ENCODE measurements at places on chromosomes 13 and 19. TPM values are rescaled to one million over a fixed set of nuclear protein-coding genes. Genes with fewer than 3 reads are reported as not detected.

DNA sequence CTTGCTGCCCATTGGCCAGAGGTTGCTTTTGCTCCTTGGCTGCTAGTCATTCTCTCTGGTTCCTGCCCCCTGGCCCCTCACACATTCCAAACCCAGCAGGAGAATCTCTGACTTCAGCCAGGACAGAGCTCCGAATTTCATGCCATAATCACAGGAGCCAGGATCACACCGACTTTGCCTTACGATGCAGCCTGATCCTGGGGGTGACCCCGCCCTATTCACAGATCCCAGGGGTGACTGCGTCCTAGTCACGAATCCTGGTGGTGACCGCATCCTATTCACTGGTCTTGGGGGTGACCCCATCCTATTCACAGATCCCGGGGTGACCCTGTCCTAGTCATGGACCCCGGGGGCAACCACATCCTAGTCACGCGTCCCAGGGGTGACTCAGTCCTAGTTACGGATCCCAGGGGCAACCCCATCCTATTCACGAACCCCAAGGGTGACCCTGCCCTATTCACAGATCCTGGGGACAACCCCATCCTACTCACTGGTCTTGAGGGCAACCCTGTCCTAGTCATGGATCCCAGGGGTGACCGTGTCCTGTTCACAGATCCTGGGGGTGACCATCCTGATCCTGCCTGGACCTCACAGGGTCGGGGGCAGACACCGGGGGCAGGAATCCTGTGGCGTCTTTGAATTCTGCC is 7.4 kb upstream of the TEX29 start:
- no peak for DNase-seq

DNA sequence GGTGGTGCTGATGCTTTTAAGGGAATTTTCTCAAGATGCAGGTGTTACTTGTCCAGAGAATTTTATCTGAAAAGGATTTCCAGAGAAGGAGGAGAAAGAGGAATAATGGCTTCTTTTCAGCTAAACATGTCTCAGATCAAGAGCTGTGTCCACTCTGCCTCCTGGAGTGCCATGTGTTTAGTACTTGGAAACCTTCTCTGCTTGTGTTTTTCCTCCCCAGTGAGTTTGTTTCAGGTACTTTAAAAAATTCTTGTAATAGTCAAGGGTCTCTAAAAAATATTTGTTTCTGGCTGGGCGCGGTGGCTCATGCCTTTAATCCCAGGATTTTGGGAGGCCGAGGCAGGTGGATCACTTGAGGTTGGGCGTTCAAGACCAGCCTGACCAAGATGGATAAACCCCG is 22.7 kb downstream of the ZNF431 start:
- DNase-seq: no peak

- no peak for DNase-seq
These were observed 54.7 kb upstream of the URAD start for GRCh38 chr13:28043224-28043623.

- DNase-seq: no peak
These were observed 57.4 kb downstream of the TDRD3 start for GRCh38 chr13:60454425-60454824.

- DNase-seq: no peak
These were observed 63.5 kb upstream of the SERP2 start for GRCh38 chr13:44309794-44310757.

DNA sequence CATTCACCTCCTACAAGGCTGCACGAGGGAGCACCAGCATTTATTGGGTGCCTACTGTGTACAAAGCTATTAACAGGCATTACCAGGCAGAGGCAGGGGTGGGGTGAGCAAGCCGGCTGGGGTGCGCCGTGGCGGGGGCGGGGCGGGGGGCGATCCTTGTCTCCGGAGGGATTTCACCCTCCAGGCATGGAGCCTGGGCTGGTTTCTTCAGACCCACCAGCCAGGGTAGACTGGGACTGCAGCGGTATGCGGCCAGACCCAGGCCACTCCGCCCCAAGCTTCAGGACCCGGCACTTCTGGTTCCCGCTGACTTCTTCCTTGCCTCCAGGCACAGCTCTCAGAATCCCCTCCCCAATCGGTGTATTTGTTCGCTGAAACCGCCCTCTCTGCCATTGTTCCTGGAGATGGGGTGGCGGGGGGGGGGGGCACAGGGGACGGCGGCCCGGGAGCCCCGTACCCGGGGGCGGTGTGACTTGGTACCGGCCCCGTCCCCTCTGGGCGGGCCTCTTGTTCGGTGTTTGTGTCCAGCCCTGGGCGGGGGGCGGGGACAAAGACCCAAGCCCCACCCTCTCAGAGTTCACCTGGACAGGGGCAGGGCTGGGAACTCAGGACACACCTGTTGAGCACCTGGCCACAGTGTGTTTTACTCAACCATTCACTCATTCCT is 14.4 kb downstream of the TJP3 start:
- no peak for DNase-seq

- DNase-seq: no peak
These were observed 25.0 kb downstream of the SH3GL1 start for GRCh38 chr19:4375164-4376027.

DNA sequence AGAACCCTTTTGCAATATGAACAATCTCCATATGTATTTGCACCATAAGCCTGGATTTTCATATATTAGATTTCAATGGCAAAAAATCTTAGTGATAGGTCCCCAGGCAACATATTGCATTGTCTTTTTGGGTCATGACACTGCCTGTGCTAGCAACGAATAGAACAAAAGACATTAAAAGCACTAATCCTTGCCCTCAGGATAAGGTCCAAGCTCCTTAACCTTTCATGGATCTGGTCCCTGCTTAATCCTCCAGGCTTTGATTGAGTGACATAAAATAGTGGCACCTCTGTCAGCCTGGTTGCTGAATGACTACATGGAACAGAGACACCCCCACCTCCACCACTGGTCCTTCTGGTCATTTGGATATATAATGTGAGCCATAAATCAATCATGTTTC is 134.4 kb downstream of the RBM26 start:
- no peak for DNase-seq

- DNase-seq: no peak
These were observed at the start of gene FGF22 for GRCh38 chr19:639253-640160. FGF22 (plus strand) TSS chr19:639879; CDS start chr19:639926, 47 bp downstream.

- no peak for DNase-seq
These were observed 4.7 kb upstream of the CYP2A13 start for GRCh38 chr19:41083516-41083915.

GRCh38 chr19:5857203-5858081 is 6.2 kb upstream of the FUT3 start:
- DNase-seq: no peak

DNA sequence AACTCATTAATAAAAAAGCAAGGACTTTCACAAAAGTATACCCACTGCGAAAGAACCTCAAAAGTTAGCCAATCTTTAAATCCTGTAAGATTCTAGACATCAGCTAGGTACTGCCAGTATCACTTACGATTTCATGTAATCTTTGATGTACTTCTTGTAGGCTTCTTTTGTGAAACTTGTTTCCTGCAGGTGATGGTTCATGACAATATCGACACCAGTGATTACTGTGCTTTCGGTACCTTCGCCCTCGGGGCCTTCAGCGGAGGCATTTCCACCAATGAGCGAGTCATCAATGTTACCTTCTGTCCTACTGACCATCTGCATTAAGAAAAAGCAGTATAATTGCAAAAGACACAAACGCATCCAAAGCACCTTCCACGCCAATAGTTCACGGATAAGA is 1.1 kb downstream of the TPT1 start:
- DNase-seq: no peak

- DNase-seq: no peak
These were observed 2.3 kb upstream of the U2AF2 start for GRCh38 chr19:55652311-55653128.

GRCh38 chr13:37621811-37622361 is 23.3 kb upstream of the POSTN start:
- DNase-seq: no peak

DNA sequence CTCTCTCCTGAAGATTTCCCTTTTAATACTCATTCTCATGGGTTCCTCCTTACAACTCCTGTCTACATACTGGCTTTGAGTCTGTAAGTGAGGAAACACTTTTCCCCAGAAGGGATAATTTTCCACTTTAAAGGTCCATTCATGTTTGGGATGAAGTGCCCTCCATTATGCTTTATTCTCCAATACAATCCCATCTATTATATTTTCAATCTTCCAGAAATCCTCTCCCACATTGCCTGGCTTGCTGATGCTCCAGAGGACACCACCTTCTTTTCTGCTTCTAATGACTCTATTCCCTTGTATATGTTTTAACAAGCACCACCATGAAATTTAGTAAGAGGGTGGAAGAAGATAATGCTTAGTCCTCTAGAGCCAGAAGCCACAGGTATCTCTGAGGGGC is 92.7 kb upstream of the NBEA start:
- no peak for DNase-seq

GRCh38 chr19:47351548-47351947 is 2.4 kb downstream of the DHX34 start:
- no peak for DNase-seq

GRCh38 chr19:15368798-15369593 is 10.6 kb downstream of the AKAP8 start:
- DNase-seq: no peak

DNA sequence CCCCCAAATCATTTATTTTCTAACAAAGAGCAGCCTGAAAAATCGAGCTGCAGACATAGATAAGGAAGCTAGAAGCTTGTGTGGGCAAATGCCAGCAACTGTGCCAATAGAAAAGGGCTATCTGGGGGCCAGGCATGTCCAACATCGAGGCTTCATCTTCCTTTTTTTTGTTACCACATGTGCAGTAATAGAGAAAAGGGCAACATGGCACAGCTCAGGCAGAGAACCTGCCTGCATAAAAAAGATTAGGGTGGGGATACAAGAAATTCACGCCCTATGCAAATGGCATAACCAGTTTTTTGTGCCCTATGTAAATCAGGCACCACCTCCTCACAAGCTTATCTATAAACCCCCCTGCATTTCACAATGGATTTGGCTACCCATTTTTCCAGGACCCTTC is 60.4 kb upstream of the ABCC4 start:
- no peak for DNase-seq

GRCh38 chr13:33263976-33264619 is 21.5 kb downstream of the STARD13 start:
- no peak for DNase-seq

GRCh38 chr13:20121159-20121525 is 39.7 kb downstream of the GJA3 start:
- DNase-seq: no peak

GRCh38 chr19:48111280-48111679 is 663 bp upstream of the PLA2G4C start:
- no peak for DNase-seq

- DNase-seq: no peak
These were observed 293.8 kb downstream of the FGF9 start for GRCh38 chr13:21964686-21965085.

- no peak for DNase-seq
These were observed 2.1 kb upstream of the BSG start for GRCh38 chr19:570251-570686.

- no peak for DNase-seq
These were observed 25.2 kb downstream of the CRTC1 start for GRCh38 chr19:18708452-18709231.

- no peak for DNase-seq
These were observed 11.2 kb downstream of the UNC13A start for GRCh38 chr19:17677002-17677401.

DNA sequence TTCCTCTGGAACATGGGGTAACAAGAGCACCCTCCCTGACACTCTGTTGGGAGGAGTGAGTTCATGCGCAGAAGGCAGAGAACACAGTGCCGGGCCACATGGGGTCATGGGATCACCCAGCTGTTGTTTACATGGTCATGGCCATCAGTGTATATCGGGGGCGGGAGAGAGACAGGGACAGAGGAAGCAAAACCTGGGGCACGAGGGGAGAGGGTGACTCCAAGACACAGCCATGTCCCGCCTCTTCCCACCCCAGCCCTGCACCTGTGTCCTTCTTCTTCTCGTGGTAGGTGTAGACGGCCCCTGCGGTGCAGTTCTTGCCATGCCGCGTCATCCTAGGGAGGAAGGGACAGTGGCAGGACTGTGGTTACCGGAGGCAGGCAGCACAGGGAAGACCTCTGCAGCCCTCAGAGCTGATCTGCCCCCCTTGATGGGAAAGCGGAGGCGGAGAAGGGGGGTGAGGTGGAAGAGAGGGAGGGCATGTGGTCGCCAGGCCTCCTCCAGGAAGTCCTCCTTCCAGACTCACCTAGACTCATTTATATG is 19.9 kb downstream of the NOSIP start:
- DNase-seq: no peak

GRCh38 chr13:113929628-113930615 is 44.0 kb downstream of the C13orf46 start:
- DNase-seq: no peak

DNA sequence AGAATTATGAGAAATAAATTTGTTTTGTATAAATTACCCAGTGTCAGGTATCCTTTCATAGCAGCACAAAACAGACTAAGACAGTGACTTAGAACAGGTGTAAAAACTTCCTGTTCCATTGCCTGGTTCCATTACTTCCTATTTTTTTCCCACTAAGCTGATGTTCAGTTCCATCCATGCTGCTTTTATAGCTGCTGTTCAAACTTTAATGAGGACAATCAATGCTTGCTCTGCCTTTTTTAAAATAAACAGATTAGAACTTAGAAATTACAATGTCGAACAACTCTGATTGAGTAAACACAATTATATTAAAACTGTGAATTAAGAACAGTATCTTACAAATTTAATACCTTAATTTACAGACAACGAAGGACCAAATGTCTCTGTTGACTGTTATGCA is 818.9 kb downstream of the OLFM4 start:
- DNase-seq: no peak

GRCh38 chr19:46133101-46133627 is 8.7 kb upstream of the IGFL3 start:
- peak; percentile 98 for DNase-seq

GRCh38 chr19:3968556-3969434 is 2.1 kb downstream of the DAPK3 start:
- DNase-seq: peak; percentile 97

Gene POSTN
- total RNA-seq: 26.5 TPM

Gene LILRA6
- not detected for total RNA-seq

Gene PTH2
- total RNA-seq: not detected

Gene FGF22
- 0.35 TPM for total RNA-seq

Gene RETN
- total RNA-seq: not detected

Gene PGLYRP1
- total RNA-seq: not detected

Gene ERFL
- total RNA-seq: not detected

Gene LRRC63
- total RNA-seq: 0.06 TPM

Gene CLEC11A
- total RNA-seq: 16.2 TPM

Gene KIR2DL3
- total RNA-seq: not detected

Gene AKAP8L
- total RNA-seq: 67.7 TPM

Gene TNFSF13B
- 0.15 TPM for total RNA-seq
